Fibroblast of skin of left biceps (primary cell): ENCODE measurements at places on chromosomes 11 and 22.

DNA sequence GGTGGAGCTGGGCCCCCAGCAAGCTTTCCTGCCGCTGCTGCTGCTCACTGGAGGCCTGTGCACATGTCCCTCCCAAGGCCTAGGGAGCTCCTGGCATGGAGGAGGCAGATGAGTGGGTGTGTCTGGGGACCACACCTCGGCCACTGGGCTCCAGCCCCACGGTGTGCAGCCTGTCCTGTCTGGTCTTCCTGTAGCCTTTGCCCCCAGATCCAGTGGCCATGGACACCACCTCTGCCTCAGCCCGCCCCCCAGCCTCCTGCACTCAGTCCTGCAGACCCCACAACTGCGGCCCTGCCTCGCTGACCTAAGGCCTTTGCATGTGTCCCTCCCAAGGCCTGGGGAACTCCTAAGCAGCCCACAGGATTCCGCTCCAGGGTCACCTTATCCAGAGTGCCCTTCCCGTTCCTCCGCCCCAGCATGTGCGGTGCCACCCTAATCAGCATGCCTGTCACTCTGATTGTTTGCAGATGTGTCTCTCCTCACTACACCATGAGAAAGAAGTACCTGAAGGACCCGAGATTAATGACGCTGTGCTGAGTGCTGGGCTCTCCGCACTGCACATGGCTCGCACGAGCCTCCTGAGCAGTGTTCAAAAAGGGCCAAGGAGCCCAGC, 8.6 kb downstream of the GAL start:
- DNase-seq, result no peak

DNA sequence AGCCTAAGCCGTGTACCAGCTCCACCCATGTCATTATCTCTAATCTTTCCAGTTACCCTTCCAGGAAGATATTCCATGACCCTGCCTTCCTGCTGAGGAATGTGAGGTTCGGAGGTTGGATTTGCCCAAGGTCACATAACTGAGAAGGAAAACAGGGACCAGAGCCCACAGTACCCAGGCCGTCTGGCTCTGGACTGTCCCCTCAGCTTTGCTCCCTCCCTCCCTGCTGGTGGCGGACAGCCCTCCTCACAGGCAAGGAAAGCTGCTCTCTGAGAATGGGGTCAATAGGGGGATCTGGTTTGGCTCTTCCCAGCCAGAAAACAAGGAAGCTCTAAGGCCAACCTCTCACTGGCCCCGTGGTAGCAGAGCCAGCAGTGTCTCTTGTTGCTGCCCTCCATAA, 63.3 kb downstream of the SYN3 start:
- no peak for DNase-seq

GRCh38 chr11:124917115-124917637, 1.9 kb upstream of the HEPN1 start:
- no peak for DNase-seq

DNA sequence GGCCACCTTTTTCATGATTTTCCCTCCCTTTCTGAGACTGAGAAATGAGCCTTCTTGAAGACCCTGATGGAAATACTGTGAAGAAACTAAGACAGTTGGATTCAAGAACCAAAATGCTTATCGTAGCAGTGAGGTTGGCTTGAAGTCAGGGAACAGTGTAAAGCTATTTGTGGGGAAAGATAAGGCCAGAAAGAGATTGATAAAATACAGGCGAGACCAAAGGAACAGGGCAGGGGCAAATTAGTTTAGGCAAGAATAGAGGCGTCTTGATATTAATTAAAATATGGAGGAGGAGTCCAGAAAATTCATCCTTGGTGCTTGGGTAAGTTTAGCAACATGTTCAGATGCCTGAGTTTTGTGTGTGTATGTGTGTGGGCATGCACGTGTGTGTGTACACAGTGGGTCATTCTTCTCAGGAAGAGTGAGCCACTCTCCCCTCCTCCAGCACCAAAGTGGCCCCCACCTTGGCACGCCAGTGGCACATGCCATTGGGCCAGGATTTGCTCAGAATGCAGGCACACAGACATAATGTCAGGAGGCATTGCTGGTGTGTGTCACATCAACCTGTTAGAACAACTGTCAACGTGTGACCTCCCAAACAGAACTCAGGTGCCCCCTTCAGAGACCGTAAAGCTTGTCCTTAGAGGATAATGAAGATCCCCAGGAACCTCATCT, 3.9 kb upstream of the EHF start:
- no peak for DNase-seq

DNA sequence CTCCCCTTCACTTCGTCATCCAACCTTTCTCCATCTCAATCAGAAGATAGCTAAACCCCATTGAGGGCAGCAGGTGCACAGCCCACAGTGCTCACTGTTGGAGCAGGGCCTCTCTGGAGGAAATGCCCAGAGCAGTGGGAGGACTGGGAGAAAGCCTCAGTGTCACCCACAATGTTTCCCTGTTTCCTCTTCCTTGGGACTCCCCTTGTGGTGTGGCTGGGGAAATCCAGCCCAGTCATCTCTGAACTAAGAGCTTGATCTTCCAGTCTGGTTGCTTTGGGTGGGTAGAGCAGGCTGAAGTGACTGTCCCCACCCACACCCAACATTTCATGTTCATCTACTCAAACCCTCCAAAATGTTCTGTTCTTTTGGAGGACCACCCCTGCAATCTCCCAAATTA, 29.8 kb upstream of the EED start:
- DNase-seq, result no peak

- no peak for DNase-seq
These were observed 12.8 kb downstream of the NFAM1 start for GRCh38 chr22:42419243-42419881.

DNA sequence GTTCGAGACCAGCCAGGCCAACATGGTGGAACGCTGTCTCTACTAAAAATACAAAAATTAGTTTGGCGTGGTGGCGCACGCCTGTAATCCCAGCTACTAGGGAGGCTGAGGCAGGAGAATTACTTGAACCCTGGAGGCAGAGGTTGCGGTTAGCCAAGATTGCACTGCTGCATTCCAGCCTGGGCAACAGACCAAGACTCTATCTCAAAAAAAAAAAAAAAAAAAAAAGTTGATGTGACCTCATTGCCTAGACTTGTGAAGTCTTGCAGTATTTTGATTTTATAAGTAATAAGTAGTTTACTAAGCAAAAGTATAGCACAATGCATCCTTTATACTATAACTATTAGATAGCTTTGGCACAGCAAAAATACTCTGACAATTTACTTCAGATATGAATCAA, 9.9 kb upstream of the CUL5 start:
- no peak for DNase-seq

DNA sequence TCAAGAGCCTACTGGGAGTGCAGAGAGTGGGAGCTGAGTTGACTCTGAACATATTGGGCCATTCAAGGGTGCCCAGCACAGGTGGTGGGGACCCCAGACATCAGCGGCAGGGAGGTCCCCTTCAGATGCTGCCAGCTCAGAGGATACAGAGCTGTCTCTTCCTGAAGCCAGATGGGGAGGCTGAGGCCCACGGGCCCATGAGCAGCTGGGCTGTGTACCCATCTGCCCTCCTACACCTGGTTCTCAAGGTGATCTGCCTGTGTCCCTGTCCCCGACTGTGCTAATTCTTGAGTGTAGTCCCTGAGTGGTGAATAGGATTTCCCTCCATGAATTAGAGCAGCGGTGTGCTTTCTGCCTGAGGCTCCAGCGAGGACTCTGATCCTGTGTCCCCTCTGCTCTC, 76.3 kb downstream of the MICAL2 start:
- no peak for DNase-seq

DNA sequence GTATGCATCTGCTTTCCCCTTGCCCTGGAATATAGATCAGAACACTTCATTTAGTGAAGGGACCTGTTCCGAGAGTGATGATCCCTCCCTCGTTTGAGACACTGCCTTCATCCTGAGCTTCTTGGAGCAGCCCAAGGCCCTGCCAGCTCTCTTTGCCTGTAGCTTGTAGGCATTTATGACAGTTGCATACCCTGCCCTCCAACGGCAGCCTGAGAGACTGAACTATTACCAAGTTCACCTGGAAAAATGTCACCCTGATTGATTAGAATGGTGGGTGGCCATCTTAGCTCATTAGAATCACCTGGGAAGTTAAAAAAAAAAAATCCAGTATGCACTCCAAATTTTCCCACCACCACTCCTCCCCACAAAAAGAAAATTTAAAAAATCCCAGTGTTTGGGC, 1.5 kb downstream of the MICAL3 start:
- DNase-seq, result no peak

GRCh38 chr11:88384004-88384668, 46.6 kb upstream of the CTSC start:
- DNase-seq, result no peak

DNA sequence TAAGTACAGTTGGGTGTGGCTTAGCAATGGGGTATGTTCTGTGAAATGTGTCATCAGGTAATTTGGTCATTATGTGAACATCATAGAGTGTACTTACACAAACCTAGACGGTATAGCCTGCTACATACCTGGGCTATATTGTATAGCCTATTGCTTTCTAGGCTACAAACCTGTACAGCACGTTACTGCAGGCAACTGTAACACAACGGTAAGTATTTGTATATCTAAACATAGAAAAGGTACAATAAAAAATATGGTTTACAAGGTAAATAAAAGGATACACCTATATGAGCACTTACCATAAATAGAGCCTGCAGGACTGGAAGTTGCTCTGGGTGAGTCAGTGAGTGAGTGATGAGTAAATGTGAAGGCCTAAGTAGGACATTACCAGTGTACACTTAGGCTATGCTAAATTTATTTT, 73.1 kb upstream of the GDPD4 start:
- DNase-seq, result no peak

DNA sequence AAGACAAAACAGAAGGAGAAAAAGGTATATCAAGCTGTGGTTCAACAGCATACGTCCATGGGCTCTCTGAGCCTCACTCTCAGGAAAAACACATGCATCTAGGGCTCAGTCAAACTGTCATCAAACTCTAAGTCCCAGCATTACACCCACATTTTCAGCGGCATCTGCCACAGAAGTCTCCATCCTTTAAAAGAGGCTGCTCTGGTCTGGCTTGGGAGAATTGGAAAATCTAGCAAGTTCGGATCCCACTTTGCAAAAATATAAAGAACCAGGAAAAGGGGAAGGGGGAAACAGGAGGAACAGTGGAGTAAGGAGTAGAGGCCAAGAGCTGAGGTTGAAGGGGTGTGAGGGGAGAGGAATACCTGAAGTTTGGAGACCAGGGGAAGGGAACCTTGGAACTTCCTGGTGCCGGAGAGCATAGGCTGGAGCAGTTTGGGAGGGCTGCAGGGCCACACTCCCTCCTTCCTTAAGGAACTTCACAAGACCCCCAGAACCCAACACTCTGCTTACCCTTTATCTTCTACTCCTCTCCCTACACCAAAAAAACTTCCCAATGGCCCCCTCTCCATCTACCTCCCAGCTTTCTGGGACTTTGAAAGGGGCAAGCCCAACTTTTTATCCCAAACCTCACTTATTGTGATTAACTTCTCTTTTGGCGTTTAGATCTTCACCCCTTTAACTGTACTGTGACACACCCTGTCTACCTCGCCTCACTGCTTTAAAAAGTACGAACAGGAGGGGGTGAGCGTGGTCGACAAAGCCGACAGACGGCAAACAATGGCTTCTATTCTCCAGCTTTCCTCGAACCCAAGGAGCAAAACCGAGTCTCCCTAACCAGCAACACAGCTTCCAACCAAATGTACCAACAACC, 4.0 kb downstream of the PAX6 start:
- DNase-seq, result no peak

- no peak for DNase-seq
These were observed 27.7 kb downstream of the SMCO4 start for GRCh38 chr11:93515441-93516025.

GRCh38 chr11:18366286-18366685, 28.1 kb upstream of the LDHA start:
- no peak for DNase-seq

- peak; percentile 90 for DNase-seq
These were observed 54.0 kb downstream of the CCDC34 start for GRCh38 chr11:27309046-27309445.

DNA sequence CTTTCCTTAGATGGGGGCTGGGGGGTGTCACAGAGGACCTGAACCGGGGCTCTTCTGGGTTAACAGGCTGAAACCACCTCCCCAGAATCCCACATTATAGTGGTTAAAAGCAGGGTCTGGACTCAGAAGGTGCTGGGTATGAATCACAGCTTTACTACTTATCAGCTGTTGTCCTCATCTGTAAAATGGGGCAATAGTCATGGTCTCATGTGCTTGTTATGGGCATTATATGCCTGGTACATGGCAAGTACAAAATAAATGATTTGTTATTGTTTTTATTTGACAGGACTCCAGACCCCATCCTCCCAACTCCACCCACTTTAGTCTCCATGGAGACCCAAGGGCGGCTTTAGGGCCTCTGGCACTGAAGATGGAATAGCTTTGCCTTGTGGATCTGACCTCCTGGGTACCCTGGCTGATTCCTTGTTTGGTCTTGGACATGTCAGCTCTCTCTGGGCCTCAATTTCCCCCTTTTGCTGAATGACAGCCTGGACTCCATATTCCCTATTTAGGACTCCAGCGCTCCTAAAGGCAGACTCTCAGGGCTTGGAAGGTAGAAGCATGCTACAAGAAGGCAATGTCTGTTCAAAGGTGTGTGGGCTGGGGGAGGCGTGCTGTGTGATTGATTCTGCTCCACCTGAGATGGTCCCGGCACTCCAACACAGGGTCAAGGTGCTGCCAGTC, 812 bp upstream of the SMTN start:
- DNase-seq, result no peak

- no peak for DNase-seq
These were observed 16.4 kb upstream of the MMP7 start for GRCh38 chr11:102546923-102547471.

- no peak for DNase-seq
These were observed 1044.7 kb downstream of the BRD1 start for GRCh38 chr22:48782811-48783511.

DNA sequence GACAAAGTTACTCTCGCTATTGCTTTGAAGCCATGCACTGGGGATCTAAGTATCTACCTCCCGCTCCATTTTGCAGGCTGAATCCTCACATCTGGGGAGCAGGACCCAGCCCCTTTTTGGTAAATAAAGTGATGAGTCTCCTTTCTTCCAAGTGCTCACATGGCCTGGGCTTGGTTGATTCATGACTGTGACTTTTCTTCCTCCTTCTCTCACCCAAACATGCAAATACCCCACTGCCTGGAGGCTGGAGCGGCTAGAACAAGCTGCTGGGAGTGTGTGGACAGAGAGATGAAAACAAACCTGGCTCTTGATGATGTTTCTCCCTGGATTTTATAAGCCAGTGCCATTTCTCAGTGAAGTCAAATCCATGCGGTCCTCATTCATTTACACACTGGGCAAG, 72.7 kb downstream of the TRIM29 start:
- no peak for DNase-seq

- no peak for DNase-seq
These were observed 426.4 kb downstream of the CTTN start for GRCh38 chr11:70824605-70825245.
